ENCODE measurements at places on chromosomes 6 and 20.

DNA sequence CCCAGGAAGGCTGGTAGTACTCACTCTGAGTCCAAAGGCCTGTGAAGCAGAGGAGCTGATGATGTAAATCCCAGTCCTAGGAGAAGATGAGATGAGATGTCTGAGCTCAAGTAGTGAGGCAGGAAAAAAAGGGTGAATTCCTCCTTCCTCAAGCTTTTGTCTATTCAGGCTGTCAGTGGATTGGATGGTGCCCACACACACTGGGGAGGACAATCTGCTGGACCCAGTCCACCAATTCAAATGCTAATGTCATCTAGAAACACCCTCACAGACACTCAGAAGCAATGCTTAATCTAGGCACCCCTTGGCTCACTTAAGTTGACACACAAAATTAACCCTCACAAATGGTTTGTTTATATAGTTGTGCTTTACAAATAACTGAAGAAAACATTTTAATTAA lies 94.6 kb downstream of the CD109 start:
- no peak for DNase-seq

DNA sequence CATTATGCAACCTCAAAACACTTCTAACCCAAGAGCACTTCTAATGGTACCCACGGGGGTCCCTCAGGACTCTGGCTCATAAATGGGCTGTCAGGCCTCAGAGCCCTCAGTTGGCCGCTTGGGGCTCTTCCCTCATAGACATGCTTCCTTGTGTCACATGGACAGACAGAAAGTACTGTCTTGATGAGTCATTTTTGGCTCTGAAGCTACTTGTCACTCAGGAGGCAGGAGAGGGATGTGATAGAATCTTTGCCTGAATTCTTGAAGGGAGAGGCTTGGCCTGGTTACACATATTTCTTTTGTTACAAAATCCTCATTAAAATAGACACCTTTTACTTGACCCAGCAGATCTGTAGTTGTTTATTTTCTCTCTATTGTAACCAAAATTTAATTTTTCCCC lies 15.1 kb upstream of the EDN1 start:
- DNase-seq = no peak

DNA sequence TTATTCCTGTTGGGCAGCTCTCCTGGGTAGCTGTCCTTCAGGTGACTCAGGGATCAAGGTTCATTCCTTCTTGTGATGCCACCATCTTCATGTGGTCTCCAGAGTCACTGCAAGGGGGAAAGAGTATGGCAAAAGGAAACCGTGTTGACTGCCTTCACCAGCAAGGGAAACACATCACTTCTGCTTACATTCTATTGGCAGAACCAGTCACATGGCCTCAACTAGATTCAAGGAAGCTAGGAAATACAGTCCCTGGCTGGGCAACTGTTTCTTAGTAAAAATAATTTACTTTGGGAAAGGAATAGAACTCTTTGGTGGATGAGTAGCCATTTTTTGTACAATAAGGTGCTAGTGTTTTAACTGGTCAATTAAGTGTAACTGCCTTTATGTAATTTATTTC lies 5.3 kb downstream of the ANKRD6 start:
- DNase-seq = peak; percentile 22

DNA sequence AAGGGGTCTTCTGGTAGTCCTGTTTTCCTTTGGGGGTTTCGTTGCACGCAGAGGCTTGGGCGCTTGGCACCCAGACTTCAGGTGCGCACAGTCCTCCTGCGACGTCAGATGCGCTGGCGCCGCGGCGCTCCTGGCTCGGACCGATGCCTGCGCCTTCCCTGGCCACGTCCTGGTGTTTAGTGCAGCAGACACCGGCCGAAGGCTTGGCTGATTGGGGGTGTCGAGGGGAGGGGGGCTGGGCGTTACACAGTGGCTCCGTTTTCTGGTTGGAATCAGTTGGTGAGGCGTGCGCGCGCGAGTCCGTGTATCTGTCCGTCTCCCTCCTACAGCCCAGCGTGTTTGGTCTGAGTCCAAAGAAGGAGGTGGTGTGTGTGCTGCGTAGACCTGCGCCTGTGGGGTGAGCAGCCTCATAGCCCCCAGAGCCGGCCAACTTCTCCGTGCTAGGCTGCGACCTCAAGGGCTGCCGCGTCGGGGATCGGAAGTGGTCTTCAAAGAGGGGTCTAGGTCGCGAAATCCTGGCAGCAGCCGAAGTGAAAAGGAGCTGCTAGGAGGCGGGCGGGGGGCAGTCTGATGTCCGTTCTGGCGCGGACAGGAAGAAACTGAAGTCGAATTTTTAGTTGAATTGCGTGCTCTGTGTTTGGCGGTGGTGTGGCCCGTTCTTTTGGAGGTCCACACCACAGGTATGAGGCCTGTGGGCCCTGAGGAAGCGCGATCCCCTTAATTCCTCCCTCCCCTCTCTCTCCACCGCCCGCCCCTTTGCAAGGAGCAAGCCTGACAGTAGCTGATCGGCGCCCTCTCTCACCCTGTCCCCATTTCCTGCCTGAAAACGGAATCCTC lies 1.5 kb downstream of the SYNDIG1 start:
- no peak for DNase-seq

GRCh38 chr20:54133434-54134427 lies 40.1 kb downstream of the CYP24A1 start:
- DNase-seq = no peak

- no peak for DNase-seq
These were observed 40.3 kb downstream of the TAF4 start for GRCh38 chr20:62025394-62025793.

DNA sequence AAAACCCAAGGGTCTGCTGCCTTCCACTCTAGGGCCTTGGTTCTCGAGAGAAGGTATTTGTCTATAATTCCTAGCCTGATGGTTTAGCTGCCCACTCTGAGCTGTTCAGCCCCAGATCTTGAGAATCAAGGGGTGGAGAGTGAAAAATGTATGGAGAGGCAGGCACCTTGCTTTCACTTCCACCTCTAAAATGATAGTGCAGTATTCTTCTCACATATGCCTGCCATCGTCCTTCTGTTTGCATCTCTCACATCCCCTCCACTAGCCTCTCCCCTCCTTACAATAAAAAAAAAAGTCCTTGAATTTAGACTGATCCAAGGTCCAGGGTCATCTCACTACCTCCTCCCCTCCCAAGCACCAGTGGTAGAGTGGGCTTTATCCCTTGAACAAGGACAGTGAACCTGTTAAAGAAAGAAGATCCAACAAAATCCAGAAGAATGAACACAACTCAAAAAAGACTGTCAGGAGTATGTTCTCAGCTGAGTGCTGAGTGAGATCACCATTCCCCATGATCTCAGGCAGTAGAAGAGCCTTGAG lies 104.2 kb downstream of the HIVEP1 start:
- no peak for DNase-seq

- DNase-seq = no peak
These were observed 77.0 kb downstream of the ADTRP start for GRCh38 chr6:11701573-11701972.

DNA sequence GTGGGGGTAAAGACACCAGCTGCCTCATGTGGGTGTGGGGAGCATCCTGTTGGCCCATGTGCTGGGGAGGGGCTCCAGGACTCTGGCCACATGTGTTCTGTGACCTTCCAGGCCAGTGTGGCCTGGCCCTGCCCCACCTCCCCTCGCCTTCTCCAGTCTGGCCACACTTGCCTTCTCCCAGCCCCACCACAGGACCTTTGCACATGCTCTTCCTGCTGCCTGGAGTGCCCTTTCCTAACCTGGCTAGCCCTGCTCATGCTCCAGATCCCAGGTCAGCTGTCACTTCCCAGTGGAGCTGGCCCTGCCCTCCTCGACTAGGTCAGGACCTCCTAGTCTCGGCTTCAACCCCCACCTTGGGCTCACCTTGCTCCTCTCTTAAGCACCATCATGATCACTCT lies 183.8 kb downstream of the CDH4 start:
- DNase-seq = no peak
